ENCODE measurements at places on chromosomes 13 and 19.

- no peak for DNase-seq
Measured at GRCh38 chr13:62629618-62630017, 1214.0 kb upstream of the PCDH20 start.

DNA sequence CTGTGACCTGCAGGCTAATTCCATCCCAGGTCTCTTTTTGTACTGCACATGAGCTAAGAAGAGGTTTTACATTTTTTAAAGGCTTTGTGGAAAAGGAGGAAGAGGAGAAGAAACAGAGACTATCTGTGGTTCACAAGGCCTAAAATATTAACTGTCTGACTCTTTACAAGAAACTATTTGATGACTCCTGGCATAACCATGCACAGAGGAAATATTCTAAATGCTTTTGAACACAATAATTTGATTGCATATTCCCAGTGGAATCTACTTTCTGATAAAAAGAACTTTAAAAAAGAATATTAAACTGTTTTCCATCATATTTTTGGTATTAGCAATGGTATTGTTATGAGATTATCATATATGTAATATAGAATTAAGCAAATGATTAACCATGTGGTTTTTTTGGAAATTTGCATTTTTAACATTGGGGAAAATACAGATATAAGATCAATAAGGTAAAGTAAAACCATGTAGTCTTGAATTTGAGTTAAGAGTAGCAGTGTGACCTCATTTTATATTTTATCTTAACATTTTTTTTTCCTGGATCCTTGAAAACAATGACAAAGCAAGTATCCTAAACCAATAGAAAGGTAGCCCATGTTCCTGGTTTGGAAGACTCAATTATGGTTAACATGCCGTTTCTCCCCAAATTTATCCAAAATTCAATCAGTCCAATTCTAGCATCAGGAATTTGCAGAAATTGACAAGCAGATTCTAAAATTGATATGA, 251.0 kb downstream of the UQCRFS1 start:
- DNase-seq = no peak

DNA sequence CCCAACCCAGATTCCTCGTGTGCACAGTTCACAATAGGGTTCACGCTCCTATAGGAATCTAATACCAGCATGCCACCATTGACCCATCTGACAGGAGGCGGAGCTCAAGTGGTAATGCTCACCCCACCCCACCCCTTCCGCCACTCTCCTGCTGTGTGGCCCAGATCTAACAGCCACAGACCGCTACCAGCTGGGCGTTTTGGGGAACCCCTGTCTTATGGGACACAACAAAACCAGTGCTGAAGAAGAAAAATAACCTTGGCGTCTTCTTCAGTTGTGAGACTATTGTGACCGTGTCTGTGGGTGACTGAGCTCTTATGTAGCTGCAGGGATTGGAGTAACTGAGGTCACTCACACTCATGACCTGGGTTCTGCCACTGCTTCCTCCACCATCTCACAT, 5.2 kb upstream of the OR10H1 start:
- DNase-seq = no peak

- no peak for DNase-seq
Measured at GRCh38 chr13:39406688-39407087, 196.3 kb downstream of the LHFPL6 start.
